ENCODE measurements at places on chromosomes 3 and 15.

- no peak for DNase-seq
These were observed 61.4 kb downstream of the TASOR start for GRCh38 chr3:56621681-56622080.

DNA sequence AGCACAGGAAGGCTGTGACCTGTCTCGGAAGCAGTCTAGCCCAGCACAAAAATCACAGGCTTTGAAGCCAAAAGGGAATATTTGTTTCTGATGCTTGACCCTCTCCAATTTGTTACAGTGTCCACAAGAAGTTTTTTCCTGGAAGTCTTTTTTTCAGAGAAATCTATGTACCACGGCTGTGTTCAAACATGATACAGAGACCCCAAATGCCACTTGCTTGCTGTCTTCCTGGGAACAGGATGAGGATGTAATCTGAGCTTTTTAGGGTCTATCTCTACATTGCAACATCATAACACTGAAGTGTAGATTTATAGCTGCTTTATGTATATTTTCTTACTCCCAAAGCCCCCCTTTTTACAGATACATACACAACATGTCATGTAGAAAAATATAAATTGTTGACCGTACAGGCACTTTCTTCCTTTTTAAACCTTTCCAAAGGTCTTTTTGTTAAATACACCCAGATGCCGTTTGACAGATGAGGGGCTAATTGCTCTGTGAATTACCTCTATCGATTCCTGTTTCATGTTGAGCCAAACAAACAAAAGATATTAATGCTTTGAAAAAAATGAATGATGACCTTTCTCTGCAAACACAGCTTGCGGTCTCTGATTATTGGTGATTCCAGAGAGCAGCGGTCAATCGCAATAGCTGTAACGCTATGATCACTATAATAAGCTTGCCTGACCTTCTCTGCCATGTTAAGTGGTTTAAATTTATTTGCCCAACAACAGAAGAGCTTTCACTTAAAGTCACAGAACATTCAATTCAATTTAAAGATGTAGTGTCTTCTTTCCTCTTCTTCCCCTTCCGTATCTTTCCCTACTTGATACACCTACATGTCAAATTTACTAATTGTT, 875.9 kb upstream of the NR2F2 start:
- no peak for DNase-seq

DNA sequence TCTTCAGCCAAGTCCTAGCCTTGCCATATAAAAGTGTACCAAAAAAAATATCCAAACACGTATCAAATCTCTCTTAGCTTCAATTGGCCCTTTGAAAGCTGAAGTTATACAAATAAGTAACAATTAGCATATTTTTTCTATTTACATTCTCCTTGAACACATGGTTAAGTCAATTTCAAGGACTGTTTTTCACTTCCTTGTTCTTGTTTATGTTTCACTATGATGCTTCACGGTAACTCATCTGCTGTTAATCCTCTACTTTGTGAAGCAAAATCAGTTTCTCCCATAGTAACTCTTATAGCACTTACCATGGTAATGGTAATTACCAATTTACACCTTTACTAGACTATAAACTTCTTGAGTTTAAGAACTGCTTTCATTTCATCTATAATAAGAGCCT, 10.6 kb upstream of the SPRED1 start:
- DNase-seq, result no peak

- no peak for DNase-seq
These were observed 16.1 kb downstream of the ZDHHC23 start for GRCh38 chr3:113963879-113964278.

GRCh38 chr3:174949523-174949922, 90.4 kb downstream of the NAALADL2 start:
- no peak for DNase-seq

GRCh38 chr3:29145360-29145759, 135.5 kb upstream of the RBMS3 start:
- DNase-seq, result no peak

- DNase-seq, result no peak
These were observed 133.5 kb upstream of the THBS1 start for GRCh38 chr15:39447346-39447745.

GRCh38 chr3:98003306-98003969, 31.2 kb upstream of the RIOX2 start:
- no peak for DNase-seq
